ENCODE measurements at places on chromosomes 16 and 17.

DNA sequence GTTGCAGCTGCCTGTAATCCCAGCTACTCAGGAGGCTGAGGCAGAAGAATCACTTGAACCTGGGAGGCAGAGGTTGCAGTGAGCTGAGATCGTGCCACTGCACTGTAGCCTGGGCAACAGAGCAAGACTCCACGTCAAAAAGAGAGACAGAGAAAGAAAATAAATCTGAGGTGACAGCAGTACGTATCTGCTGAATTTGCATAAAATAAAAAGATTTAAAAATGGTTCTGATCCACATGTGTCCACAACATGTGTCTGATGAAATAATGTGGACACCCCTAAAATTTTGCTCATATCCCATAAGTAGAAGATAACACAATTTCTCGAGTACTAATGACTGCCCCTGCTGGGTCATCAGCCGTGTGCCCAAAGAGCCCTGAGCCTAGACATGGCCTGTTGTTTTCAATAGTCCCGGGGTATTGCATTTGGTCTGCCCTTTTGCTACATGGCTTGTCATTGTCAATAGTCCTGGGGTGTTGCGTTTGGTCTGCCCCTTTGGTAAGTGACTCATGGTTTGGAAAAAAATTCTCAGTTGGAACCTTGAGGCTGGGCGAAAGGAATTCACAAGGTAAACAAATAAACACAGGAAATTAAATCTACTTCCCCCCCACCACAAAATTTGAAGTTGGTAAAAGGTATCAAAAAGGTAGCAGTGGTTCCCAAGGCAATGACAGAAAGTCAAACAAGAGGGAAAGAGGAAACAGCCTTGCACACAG lies 434.6 kb upstream of the MAF start:
- no peak for DNase-seq

- DNase-seq = peak; percentile 12
Measured at GRCh38 chr17:58741121-58741625, 14.5 kb upstream of the PPM1E start.

- no peak for DNase-seq
Measured at GRCh38 chr17:52148288-52148968, 10.1 kb downstream of the CA10 start.

DNA sequence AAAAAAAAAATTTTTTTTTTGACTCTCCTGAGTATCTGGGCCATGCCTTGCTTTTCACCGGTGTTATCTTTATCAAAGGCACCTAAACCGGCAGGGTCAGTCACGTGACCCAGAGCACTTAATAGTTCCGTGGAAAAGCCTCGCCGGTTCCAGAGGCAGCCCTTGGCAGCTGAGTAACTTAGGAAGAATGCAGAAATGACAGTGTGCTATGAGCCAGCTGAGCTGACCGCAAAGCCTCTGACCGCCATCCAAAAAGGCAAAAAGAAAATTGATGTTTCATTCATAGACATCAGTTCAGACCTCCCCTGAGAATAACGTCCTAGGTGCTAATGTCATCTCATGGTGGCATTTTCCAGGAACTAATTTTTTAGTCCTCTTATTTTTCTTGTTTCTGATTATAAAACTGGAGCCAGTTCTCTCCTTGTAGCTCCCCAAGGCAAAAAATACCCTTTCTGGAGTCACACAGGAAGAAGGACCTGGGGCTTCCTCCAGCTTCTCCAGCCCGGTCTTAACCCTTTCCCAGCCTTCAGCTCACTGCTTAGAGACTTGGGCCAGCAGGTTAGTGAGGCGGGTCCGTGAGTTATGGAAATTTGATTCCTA lies 122.6 kb downstream of the SOCS1 start:
- peak; percentile 97 for DNase-seq

GRCh38 chr16:83793179-83793578 lies 14.6 kb upstream of the HSBP1 start:
- DNase-seq = no peak

- DNase-seq = no peak
Measured at GRCh38 chr16:980595-980854, 1.0 kb upstream of the SOX8 start.

GRCh38 chr16:80570106-80570478 lies 29.3 kb downstream of the DYNLRB2 start:
- peak; percentile 68 for DNase-seq

All from EL (cell line).